ENCODE measurements at places on chromosomes 3 and 15.

- DNase-seq = no peak
Measured at GRCh38 chr3:9861201-9861600, 17.4 kb upstream of the RPUSD3 start.

GRCh38 chr3:124873226-124873625 is 13.9 kb downstream of the ITGB5 start:
- DNase-seq = no peak

DNA sequence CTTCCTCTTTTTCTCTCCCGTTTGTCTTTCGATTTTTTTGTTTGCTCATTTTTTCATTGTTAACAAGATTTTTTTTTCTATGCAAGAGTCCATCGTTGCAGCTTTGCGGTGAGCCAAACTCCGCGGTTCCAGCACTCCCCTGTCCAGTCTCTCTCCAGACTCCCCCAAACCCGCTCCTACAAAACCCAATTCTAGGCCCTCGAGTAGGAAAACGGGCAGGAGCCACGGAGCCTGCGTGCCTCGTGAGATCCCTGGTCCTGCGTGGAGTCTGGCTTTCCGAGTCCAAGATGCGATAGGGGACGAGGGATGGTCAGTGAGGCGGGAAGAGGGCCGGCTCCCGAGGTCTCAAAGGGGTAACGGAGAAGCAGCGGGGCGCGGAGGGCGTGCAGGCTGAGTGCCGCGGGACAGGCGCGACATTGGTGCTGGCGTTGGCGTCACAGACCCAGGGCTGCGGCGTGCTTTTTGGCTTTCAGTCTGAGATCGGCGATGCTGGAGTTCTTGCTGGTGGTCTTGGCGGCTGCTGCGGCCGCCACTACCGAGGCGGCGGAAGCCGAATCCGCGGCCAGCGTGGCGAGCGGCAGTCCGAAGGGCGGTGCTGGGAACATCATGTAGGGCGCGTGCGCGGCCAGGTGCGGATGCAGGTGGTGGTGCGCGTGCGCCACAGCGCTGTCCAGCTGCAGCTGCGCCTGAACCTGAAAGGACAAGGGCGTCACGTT is 8.5 kb downstream of the SHOX2 start:
- DNase-seq = no peak

DNA sequence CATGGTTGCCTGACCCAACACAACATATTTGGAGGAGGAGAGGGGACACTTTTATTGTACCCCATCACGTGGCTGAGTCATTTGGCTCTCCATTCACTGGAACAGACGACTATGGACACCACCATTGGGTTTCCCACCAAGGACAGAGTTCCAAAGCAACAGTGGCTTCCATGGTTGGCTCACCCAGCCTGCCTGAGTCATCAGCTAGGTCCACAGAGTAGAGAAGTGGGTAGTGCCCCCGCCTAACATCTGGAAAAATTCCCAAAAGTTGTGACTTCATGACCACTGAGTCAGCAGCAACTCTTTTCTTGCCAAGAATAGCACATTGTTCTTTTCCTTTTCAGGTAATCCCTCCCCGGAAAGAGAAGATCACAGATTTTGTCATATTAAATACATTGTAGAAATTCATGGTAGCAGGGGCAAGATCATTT is 3.0 kb upstream of the PPP1R2 start:
- DNase-seq = peak; percentile 18

GRCh38 chr3:178754852-178755510 is 218.7 kb downstream of the KCNMB2 start:
- DNase-seq = no peak

DNA sequence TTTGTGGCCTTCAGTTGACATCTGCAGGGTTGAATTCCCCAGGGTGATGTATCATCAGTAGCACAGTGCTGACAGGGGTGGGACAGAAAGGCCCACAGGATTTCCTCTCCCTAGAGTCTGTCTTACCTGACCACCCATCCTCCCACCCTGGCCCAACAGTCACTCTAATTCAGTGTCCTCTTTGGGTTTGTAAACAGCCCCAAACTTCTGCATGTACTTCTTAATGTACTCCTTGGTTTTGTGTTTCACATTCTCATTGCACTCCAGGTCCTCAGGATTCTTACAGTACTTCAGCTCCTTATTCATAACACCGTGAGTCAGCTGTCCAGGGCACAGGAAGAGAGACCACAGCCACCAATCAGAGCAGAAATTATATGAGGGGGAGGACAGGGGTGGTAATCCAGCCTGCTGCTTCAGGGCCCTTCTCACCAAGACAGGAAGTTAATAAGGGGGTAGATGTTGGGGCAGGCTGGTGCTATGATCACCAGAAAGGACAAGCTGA is 37.5 kb downstream of the NBEAL2 start:
- peak; percentile 31 for DNase-seq

DNA sequence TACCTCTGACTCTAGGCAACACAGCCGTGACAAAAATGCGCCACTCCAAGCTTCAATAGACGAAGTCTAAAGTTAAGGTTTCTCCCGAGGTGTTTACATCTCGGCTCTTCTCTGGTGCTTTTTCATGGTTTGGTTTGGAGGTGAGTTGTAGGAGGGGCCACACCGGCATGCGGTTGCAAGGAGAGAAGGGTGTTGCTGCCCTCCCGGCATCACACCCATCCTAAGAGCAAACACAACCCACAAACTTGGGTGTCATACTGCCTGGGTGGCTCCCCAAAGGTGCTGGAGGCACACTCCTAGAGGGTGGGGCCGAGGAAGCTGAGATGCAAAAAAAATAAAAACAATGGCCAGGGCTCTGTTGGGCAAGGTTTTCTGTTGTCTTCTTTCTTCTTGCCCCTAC is 225.2 kb upstream of the ICE2 start:
- DNase-seq = no peak

Measured in fibroblast of skin of left biceps (primary cell).